Smooth muscle cell of trachea (primary cell): ENCODE measurements at places on chromosomes 3 and 15. TPM values are rescaled to one million over a fixed set of nuclear protein-coding genes. Genes with fewer than 3 reads are reported as not detected.

TMC3 gene
- not detected in 2 replicates for total RNA-seq

HES1 gene
- total RNA-seq, result 0.44 and 2.0 TPM in 2 replicates

FBXO40 gene
- total RNA-seq, result under 0.01 TPM in 1 of 2 replicates, not detected in the other

CCK gene
- total RNA-seq, result 15.3 and 34.1 TPM in 2 replicates

SEMA3B gene
- total RNA-seq, result 26.0 and 88.5 TPM in 2 replicates

NLGN1 gene
- 1.0 and 3.3 TPM in 2 replicates for total RNA-seq

GOLGA8N gene
- total RNA-seq, result 5.2 and 13.7 TPM in 2 replicates

SST gene
- not detected in 2 replicates for total RNA-seq

P2RY12 gene
- 0.29 and 0.33 TPM in 2 replicates for total RNA-seq

GOLGA6B gene
- total RNA-seq, result not detected in 2 replicates

CFAP100 gene
- total RNA-seq, result not detected in 2 replicates
